Kidney (tissue), 22 donors: ENCODE measurements at places on chromosomes 6 and 20.
A peak's percentile ranks its signal among the peaks of the same experiment; 100 is the strongest.

DNA sequence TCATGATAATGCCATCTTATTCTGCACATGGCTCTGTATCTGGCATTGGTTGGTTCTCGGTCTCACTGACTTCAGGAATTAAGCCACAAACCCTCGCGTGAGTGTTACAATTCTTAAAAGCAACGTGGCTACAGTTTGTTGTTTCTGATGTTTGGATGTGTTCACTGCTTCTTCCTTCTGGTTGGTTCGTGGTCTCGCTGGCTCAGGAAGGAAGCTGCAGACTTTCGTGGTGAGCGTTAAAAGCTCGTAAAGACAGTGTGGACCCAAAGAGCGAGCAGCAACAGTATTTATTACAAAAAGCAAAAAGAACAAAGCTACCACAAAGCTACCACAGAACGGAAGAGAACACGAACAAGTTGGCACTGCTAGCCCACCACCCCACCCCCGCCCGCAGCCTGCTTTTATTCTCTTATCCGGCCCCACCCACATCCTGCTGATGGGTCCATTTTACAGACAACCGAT lies 51.1 kb downstream of the MYLIP start:
- no peak for DNase-seq

DNA sequence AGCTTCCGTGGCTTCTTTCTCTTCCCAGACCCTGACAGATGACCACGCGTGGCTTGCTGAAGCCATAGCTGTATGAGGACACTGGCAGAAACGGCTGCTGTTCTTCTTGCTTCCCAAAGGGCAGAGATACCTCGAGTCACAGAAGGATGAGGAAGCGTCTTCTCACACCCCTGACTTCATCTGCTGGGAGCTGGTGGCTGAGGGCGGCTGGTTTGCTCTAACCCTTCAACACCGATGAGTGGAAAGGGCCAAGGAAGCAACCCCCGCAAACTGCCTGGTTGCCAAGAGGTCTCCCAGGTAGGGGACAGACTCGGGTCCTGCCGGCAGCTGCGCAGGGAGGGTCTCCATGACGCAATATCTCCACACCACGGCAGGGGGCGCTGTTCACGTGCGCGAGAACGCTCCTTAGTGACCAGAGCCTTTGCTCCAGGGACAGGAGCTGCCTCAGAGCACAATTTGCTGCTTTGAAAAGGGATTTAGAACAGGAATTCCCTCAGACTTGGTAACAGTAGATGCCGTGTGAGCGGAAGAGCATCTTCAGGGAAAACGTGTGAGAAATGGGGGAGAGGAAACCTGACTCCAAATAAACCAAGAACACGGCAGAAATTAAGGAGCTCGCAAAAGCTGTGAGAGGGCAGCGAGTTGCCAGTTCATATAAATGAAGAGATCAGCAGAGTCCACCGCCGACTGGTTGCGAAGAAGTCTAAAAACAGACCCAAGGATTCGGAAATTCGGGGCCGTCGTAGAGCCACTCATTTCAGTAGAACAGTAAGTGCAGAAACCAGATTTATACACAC lies 80.2 kb downstream of the ERMARD start:
- peak; percentile 92 for DNase-seq

DNA sequence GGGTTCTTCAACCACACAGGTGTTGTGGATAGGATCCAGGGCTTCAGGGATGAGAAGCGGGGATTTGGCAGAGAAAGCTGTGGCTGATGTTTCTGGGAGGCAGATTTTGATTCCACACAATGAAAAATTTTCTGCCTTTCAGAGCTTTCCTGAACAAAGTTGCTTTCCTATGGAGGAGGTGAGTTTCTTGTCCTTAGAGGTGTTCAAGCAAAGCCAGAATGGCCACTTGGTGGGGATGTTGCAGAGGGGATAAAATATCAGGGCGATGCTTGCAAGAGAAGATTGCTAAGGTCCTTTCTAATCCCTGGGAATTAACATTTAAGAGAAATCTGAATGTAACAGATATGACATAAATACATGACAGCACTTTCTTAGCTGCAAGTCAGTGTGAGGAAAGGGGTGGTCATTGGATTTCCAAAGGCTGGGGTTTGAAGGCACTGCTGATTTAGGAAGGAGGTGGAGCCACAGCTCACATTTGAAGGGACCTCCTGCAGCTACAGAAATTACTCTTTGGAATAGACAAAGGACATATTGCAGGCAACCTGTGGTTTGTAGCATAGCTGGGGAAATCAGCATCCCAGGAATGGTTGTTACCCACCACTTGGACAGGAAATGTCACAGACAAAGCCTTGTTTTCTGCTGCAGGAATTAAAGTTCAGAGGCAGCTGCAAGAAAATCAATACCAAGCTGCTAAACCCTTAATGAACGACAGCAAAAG lies 271.1 kb upstream of the CHD6 start:
- DNase-seq, result no peak

DNA sequence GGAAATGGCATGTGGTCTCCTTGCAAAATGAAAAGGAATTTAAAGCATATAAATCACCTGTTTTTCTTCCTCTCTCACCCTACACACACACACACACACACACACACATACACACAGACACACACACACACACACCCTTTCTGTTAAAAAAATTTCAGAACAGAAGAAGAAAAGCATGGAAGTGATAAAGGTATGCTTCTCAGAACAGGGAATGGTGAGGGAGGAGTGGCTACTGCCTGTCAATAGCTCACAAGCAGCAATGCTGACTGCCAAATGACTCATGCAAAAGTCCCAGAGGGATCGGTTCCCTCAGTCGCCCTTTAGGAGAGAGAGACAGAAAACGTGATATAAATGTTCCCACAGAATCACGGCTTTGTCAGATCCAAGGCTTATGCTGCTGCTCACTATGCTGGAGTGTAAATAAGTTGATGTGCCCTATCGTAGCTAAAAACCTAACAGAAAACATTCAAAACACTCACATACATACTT lies 102.6 kb downstream of the IBTK start:
- no peak for DNase-seq

DNA sequence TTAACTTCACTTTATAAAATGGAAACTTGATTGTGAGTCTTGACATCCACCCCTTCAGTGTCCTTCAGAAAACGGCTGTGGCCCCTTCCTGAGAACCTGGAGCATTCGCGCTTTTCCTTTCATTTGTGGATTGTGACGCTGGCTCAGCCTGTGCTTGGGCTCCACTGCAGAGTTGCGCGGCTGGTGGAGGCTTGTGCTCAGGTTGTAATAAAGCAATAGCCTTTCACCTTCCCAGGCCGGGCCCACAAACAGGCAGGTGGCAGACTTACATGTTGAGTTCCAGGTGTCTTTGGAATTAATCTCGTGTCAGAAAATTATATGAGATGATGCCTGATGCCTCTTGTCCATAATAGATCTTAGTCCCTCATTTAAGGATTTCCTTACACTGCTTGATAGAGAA lies 199.9 kb downstream of the CDH4 start:
- DNase-seq, result no peak

DNA sequence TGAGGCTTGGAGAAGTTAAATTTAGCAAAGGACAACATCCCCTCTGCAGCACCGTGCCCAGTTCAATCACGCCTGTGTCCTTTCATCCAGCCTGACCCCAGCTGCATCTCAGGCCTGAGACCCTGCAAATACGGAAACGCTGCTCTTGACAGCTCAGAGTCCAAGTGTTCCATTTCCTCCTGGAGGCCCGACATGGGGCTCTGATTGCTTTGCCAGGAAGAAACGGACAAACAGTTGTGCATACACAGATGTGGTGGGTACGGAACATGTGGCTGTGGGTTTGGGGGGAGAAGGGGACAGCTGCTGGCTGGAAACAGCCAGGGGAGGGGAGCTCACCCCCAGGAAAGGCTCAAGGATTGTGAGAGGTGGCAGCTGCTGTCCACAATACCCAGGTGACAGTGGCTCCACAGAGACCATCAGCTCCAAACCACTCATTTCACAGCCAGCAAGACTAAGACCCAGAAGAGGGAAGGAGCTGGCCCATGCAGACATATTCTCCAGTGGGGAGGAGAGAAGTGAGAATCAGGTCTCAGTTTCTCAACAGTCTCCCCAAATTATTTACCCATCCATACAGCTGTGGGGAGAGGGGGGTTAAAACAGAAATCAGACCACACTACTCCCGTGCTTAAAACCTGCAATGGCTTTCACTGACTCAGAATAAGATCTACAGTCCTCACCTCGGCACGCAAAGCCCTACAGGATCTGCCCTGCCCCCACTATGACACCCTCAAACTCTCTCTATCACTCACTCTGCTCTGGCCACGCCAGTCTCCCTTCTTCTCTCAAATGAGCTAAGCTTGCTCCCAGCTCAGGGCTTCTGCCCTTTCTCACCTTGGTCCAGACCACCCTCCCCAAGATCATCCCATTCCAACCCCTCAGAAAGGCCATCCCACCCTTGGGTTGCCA lies 89.1 kb downstream of the PREX1 start:
- no peak for DNase-seq

GRCh38 chr20:25280051-25280573 lies 32.2 kb downstream of the PYGB start:
- DNase-seq, result peak; percentile 84

- DNase-seq, result no peak
Observed at GRCh38 chr6:89346433-89346832, 6.1 kb downstream of the UBE2J1 start.

GRCh38 chr6:22751223-22751622 lies 181.9 kb downstream of the HDGFL1 start:
- DNase-seq, result no peak

DNA sequence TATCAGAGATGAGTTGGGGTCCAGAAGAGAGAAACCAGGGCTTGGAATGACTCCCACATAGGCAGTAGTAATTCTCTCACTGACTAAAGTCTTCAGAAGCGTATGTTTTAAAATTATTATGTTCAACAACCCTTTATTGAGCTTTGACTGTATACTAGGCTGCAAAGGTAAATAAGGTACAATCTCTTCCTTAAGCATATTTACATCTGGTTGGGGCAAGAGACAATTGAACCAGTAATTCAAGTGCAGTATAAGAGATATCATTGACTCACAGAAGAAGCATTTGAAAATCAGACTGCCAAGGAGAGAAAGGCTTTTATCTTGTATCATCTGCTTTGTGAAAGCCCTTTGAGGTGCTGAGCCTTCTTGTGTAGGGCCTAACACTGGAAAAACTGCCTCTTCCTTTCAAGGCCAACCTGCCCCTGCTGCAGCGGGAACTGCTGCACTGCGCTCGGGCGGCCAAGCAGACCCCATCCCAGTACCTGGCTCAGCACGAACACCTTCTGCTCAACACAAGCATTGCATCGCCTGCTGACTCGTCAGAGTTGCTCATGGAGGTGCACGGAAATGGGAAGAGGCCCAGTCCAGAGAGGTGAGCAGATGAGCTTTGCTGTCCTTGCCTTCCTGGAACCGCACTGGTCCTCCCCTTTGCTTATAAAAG lies 39.3 kb upstream of the C20orf144 start:
- DNase-seq, result no peak

GRCh38 chr6:81589465-81590313 lies 162.8 kb downstream of the TENT5A start:
- DNase-seq, result no peak

DNA sequence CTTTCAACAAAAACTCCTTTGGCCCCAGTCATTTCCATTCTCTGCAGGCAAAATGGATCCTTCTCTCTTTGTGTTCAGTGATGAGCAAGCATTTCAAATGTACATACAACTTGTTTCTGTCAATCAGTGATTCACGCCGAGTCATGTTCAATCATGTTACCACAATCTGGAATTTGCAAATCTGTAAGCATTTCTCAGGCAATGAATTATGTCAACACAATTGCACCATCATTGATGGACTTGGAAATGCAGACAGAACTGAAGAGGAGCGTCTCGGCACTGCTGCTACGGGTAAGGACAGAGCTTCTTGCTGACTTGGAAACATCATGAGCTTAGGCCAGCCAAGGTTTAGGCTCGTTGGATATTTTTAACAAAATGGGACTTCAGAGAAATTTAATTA lies 132.8 kb upstream of the AGPAT4 start:
- DNase-seq, result no peak
